T-helper 17 cell (primary cell): ENCODE measurements at places on chromosomes 7 and 10. TPM values are rescaled to one million over a fixed set of nuclear protein-coding genes. Genes with fewer than 3 reads are reported as not detected.

The NUDT5 gene
- total RNA-seq, result 27.8 TPM

The NOLC1 gene
- total RNA-seq, result 48.0 TPM

The HMX3 gene
- 0.39 TPM for total RNA-seq

The OR2A12 gene
- total RNA-seq, result not detected

The SLC16A12 gene
- total RNA-seq, result not detected

The PANK1 gene
- total RNA-seq, result 1.2 TPM

The IFIT2 gene
- 17.6 TPM for total RNA-seq

The ZNF239 gene
- total RNA-seq, result 1.1 TPM

The LIPK gene
- total RNA-seq, result not detected

The GIMAP4 gene
- total RNA-seq, result 113 TPM

The COL13A1 gene
- total RNA-seq, result not detected

The LRRC18 gene
- total RNA-seq, result not detected

The PVRIG gene
- total RNA-seq, result 30.1 TPM

The CHCHD1 gene
- total RNA-seq, result 6.6 TPM

The PLXDC2 gene
- total RNA-seq, result 11.8 TPM

The BCAP29 gene
- total RNA-seq, result 13.6 TPM
